CD4-positive, alpha-beta T cell (primary cell): ENCODE measurements at places on chromosomes 7 and 10.

DNA sequence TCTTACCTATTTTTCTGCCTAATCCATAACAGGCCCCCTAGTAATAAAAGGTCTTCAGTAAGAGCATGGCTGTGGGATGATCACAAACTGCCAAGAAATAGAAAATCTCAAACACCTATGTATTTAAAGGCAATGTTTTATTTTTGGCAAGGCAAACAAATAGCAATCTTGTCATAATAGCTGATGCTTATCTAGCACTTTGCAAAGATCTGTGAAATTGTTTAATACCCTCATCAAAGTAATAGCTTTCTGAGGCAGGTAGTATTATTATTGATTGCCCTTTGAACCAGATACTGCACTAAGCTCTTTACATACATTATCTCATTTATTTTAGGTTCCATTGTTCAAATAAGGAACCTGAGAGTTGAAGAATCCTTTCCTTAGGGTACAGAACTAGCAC, 1.6 kb upstream of the CADPS2 start:
- no peaks in the 10 kb centered on the region for H3K4me1 ChIP-seq
- H3K4me3 ChIP-seq, result no peak overlapping the region
- H3K36me3 ChIP-seq, result no peaks in the 10 kb centered on the region
- H3K27me3 ChIP-seq, result peaks cover 51% of the 10 kb centered on the region

GRCh38 chr7:81887098-81888090, 117.5 kb upstream of the HGF start:
- H3K27ac ChIP-seq, result no peak overlapping the region
- H3K4me3 ChIP-seq, result no peak overlapping the region
- no peaks in the 10 kb centered on the region for H3K4me1 ChIP-seq
- no peaks in the 10 kb centered on the region for H3K36me3 ChIP-seq
- no peak for DNase-seq
- H3K27me3 ChIP-seq, result no peaks in the 10 kb centered on the region

- no peaks in the 10 kb centered on the region for H3K36me3 ChIP-seq
- no peak overlapping the region for H3K27ac ChIP-seq
- H3K27me3 ChIP-seq, result no peaks in the 10 kb centered on the region
- no peaks in the 10 kb centered on the region for H3K4me1 ChIP-seq
- H3K4me3 ChIP-seq, result no peak overlapping the region
- DNase-seq, result no peak
Measured at GRCh38 chr10:650441-650851, 39.0 kb downstream of the DIP2C start.

DNA sequence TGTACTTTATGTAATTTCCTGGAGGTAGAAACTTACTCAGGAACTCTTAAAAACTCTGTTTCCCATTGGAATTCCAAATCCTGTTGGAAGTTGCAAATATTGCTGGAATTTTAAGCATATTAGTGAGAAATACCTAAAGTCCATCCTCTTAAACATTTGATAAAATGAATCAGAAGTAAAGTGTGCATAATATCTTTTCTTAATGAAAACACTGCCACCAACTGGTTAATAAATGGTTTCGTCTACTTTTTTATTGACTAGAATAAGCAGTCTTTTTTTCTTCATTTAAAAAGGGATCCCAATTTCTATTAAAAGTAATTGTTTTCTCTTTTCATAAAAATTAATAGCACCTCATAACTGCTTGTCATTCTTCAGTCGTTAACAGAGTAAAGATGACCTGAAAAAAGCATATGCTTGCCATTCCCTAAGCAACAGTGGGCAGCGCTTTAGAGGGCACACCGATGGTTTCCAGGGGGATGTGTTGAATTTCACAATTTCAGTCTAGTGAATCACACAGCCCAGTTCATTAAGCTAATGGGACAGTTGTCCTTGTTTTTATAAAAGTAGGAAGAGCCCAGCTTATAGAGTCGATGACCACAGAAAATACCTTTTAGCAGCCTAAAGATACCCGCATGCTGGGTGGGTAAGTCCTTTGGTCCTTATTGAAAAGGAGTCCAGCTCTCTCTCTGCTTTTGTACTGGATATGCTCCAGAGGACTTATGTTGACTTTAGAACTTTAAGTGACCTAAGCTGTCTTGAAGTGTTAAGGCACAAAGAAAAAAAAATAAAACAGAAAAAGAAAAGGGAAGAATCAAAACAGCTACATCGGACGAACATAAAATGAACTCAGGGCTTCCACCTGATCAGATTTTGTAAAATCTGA, 28.5 kb downstream of the NPS start:
- H3K4me3 ChIP-seq, result no peak overlapping the region
- H3K27ac ChIP-seq, result no peak overlapping the region
- H3K27me3 ChIP-seq, result no peaks in the 10 kb centered on the region
- no peaks in the 10 kb centered on the region for H3K4me1 ChIP-seq
- no peaks in the 10 kb centered on the region for H3K36me3 ChIP-seq

- no peaks in the 10 kb centered on the region for H3K4me1 ChIP-seq
- H3K27ac ChIP-seq, result no peak overlapping the region
- DNase-seq, result no peak
- H3K36me3 ChIP-seq, result no peaks in the 10 kb centered on the region
- H3K27me3 ChIP-seq, result no peaks in the 10 kb centered on the region
- no peak overlapping the region for H3K4me3 ChIP-seq
Measured at GRCh38 chr7:7369134-7369533, 166.5 kb downstream of the COL28A1 start.

GRCh38 chr7:130996833-130997231, 262.8 kb upstream of the KLF14 start:
- peak overlapping the region; percentile 0 for H3K4me3 ChIP-seq
- peaks cover 38% of the 10 kb centered on the region for H3K36me3 ChIP-seq
- H3K4me1 ChIP-seq, result peaks cover 74% of the 10 kb centered on the region
- H3K27me3 ChIP-seq, result no peaks in the 10 kb centered on the region
- DNase-seq, result peak; percentile 34
